ENCODE measurements at places on chromosomes 5 and 9.

- DNase-seq, result no peak
Observed at GRCh38 chr5:66438696-66439095, 157.5 kb upstream of the MAST4 start.

- peak; percentile 46 for DNase-seq
Observed at GRCh38 chr9:109477258-109478050, 20.7 kb downstream of the PTPN3 start.

GRCh38 chr5:17395106-17395880, 102.7 kb upstream of the TAF11L2 start:
- DNase-seq, result no peak

GRCh38 chr5:159891371-159891770, 24.9 kb upstream of the ADRA1B start:
- peak; percentile 36 for DNase-seq

GRCh38 chr9:97737429-97737828, 40.3 kb upstream of the XPA start:
- DNase-seq, result no peak

DNA sequence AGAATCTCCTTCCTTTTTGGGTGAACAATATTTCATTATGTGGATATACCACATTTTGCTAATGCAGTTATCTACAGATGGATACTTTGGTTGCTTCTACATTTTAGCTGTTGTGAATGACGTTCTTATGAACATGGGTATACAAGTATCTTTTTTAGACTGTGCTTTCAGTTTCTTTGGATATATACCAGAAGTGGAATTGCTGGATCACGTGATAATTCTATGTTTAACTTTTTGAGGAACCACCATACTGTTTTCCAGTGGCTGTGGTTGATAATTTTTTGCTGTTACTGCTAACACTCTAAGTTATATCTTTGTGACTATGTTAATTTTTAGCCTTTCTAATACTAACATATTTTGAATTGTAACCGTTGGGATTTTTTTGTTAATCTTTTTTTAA, 12.5 kb downstream of the WDR70 start:
- no peak for DNase-seq

DNA sequence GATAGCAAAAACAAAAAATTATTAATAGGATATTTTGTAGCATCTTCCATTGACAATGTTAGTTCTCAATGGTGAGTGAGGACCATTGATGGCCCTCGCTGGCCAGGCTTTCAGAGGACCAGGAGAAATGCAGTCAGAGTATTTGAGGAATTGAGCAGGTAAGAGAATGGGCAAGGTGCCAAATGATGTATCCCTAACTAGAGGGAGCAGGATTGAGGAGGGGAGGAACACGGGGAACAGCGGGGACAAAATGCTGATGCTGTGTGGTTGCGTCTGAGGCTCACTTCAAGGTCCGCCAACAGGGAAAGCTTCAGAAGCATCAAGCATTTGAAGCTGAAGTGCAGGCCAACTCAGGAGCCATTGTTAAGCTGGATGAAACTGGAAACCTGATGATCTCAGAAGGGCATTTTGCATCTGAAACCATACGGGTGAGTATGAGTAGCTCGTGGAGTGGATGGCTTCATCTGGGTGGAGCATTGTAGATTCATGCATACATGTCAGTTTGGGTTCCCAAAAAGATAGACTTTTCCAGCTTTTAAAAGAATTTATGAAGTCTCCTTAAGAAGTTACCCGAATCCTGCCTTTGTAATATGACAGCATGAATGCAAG, 16.2 kb downstream of the SPTAN1 start:
- peak; percentile 41 for DNase-seq

- DNase-seq, result no peak
Observed at GRCh38 chr9:128625391-128626146, 31.1 kb downstream of the DYNC2I2 start.

DNA sequence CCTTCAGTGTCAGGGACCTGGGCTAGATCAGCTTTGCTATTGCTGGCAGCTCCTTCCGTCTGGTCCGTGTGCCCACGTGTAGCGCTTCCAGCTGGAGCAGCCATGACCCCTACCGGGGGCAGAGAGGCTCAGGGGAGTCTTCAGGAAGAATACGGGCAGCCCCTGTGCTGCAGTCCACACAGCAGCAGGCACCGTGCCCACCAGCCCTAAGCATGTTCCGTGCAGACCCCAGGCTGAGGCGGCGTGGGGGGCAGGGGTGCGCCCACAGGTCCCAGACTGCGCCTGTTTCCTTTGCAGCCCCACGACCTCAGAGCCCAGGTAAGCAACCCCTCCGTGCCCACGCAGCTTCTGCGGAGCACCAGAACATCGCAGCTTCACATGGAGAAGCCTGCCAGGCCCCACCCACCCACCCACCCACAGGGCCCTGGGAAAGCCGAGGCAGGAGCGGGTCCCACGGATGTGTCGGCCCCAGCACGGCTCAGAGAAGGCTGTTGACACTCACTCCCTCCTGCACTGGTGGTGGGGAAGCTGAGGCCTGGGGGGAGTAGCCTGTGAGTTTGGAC, 83.1 kb downstream of the KCNT1 start:
- DNase-seq, result no peak

DNA sequence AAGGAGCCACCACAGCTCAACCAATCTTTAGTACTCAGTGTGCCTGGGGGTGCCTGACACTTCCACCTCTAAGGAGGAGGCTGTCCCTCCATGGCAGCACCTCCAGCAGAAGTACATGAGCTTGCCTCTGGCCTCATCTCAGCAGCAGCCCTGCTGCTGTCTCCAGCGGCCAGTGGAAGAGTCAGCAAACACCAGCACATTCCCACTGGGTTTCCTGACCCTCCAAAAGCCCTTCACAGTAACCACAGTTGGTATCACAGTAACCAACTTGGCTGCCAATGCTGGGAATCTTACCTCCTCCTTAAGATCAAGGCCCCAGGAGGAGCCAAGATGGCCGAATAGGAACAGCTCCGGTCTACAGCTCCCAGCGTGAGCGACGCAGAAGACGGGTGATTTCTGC, 29.4 kb downstream of the FSTL4 start:
- DNase-seq, result no peak

GRCh38 chr5:180291234-180291940, 496 bp downstream of the MAPK9 start:
- no peak for DNase-seq

DNA sequence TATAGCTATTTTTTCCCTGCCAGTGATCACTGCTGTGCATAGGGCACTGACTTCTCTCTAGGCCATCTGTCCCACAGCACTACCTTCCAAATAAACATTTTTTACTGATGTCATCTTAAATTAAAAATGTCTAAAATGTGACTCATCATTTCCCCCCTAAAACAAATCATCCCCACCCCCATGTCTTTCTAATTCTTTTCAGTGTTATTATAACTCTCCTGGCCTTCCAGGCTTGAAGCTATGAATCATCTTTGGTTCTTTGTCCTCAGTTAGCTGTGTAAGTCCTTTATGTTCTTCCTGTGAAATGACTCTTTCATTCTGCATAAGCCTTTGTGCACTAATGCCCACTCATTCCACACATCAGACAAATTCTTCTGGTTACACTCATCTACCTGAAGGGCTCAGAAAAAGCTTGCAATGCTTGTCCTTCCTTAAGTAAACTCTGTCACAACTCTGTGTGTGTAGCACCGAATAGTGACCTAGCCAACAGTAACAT, 78.1 kb downstream of the CFAP95 start:
- DNase-seq, result peak; percentile 89

GRCh38 chr5:139543423-139543991, 17.6 kb upstream of the UBE2D2 start:
- peak; percentile 19 for DNase-seq

GRCh38 chr5:174920906-174921550, 196.6 kb downstream of the MSX2 start:
- DNase-seq, result no peak

GRCh38 chr9:93183663-93184431, at the start of gene WNK2:
TSS of gene WNK2 (plus strand) at chr9:93184139. CDS start at chr9:93184930, 791 bp downstream.
- peak; percentile 22 for DNase-seq

DNA sequence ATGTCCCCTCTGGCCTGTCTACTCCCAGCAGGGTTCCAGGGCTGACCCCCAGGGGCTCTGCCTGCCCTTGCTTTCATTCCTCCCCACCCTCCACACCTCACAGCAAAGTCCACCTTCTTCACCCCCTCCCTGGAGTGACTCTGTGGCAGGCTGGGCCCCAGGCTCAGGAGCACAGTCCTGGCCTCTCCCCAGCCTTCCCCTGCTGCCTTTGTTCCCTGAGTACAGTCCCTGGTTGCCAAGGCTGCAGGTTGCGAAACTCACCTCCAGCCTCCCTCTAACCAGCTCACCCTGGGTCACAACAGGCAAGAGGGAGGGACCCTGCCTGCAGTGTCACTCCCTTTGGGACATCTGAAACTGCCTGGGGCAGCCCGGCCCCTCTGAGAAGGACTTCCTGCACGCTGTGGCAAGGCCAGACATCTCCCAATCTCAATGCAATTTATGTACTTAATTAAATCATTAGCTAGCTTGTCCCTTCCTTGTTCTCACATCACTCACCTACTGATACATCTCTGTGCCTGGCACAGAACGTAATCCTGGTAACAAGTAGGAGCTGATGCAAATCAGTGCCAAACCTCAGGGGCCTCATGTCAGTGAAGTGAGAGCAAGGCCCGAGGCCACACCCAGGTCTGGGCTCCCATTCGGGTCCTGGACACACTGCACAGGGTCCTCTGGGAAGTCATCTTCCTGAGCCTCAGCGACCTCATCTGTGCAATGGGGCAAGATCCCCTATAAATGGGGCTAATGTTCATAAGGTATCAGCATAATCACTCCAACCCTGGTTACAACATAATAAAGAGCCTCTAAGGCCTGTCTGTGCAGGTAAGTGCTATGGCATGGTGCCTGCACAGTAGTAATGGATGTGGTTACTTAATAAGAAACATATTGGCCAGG, 27.3 kb upstream of the TRIM14 start:
- DNase-seq, result peak; percentile 93

DNA sequence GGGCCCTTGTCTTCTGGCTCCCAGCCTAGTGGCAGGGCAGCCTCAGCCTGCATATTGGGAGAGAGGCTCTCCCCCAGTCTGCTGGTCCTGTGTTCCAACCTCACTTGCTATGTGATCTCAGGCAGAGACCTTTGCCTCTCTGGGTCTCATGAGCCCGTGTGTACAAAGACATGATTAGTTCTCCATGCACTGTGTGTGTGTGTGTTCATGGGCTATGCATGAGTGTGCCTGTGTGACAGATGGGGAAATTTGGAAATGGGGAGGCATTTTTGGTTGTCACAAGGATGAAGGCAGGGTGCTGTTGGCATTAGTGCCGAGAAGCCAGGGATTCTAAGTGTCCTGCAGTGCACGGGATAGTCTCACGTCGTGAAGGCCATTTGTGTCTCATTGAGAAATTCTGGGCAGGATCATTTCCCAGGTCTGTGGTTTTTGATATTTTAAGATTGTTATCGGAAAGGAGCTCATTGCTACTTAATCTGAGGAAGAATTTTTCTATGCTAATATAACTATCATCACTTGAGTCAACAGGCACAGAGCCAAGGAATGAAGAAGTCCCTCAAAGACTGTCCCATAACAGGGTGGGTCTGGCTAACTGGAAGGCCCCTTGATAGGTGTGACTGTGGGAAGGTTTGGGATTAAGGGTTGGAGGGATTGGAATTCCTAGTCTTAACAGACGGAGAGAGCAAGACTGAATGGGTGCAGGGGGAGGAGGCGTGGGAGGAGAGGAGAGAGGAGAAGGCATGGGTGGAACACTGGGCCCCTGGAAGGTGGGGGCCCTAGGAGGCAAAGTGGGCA, 168.5 kb downstream of the RGS3 start:
- no peak for DNase-seq

GRCh38 chr9:108186642-108187395, 669.0 kb downstream of the ACTL7B start:
- DNase-seq, result no peak

DNA sequence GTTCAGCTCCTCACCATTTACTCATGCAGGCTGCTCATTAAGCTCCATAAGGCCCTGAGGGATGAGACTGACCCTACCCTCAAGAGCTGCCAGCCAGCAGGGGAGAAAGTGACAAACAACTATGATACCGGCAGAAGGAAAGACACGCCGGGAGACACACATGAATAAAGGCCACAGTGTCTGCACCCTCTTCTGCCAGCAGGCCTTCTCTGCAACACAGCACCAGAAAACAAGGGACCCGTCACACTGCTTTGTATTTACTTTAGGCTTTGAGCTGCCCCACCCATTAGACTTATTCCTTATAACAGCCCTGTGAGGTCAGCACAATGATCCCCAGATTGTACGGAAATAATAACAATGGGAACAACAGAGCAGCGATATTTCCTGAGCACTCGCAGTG, 7.2 kb downstream of the GABBR2 start:
- DNase-seq, result no peak

DNA sequence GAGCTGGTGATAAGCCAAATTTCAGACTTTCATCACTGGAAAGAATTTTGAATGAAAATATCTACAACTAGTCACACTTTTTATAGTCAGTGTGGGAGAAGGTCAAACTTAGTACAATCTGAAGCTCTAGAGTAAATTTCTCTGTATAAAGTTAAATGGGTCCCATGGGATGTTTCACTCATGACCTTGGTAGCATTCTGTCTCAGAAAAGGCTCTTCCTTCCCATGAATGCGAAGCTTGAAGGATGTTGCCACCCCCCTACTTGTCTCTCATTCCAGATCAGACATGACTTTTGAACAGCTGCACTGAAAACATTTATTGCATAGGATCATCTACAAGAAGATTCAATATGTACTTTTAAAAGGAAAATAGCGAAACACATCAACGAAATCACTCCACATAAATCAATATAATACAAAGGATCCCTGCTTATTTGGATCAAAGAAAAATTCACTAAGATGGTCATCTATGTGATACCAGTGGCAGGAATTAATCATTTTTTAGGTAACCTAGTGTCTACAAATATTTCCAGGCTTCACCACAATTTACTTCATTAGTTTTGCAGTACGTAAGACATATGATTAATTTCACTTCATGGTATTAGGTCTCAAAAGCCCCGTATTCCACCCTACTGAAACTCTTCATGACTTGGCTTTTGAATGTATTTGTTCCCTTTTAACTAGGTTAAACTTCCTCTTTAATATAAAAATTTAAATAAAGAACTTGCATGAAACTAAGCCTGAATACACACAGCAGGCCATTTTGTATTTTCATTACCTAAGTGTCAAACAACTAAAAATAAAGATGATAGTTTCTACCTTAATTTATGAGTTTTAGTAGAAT, 4.4 kb downstream of the ST8SIA4 start:
- no peak for DNase-seq

DNA sequence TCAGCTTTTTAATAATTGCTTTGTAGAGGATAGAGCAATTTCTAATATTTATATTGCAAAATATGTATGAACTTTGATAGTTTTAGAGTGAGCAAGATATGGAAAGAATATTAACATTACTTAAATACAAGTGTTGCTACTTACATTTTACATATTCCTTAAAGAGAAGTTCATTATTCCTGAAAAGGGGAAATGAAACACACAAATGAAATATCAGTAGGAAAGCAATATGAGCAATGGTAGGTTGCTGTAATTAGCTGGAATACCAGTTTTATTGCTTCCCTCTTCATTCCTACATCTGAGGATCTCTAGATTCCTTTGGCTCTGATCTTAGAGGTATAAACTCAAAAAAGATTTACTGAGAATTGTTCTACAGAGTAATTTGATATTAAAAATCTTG, 414.1 kb downstream of the FAM170A start:
- DNase-seq, result no peak

GRCh38 chr9:72477930-72478518, 43.4 kb upstream of the TMC1 start:
- peak; percentile 96 for DNase-seq

GRCh38 chr9:33381231-33381791, 21.1 kb downstream of the AQP7 start:
- no peak for DNase-seq

GRCh38 chr5:148135091-148136048, 33.0 kb upstream of the SPINK14 start:
- DNase-seq, result no peak
